ENCODE measurements at places on chromosomes 16 and 17.

GRCh38 chr17:10617120-10617505 lies 40.0 kb downstream of the MYH3 start:
- DNase-seq: no peak

GRCh38 chr16:71622088-71622487 lies 3.9 kb upstream of the MARVELD3 start:
- no peak for DNase-seq

DNA sequence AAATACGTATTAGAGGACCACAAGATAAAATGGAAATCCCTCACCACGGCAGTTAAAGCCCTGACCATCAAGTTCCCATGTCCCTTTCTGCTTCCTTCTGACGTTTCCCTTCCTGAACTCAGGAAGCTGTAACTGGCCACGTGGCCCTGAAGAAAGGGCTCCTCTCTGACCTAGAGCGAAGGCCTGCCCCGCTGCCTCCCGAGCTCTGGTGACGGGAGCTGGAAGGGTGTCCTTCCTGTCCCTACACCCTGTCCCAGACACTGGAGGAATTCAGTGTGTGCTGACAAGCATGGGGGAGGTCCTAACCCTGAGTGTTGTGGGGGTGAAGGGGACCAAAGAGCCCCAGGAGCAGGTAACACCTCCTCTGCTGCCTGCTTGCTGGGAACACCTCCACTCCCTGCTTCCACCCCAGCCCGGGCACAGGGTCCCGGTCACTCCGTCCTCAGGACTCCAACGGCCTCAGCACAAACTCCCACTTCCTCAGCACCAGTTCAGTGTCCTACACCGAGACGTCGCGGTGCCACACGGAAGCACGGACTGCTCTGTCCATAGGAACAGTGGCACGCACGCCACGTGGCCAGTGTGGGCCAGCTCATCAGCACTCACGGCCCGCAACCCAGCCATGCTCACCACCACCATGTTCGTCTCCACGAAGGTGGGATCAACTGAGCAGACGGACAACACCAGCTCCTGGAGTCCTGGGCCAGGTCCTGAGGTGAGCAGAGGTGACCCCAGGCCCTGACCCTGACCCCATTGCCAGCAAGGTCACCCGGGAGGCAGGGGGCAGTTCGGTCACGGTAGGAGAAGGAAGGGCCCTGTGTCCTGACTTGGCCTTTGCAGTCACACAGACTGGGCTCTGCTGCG lies 16.9 kb downstream of the TMEM235 start:
- DNase-seq: no peak

GRCh38 chr16:24778671-24779070 lies 49.2 kb downstream of the TNRC6A start:
- DNase-seq: no peak

DNA sequence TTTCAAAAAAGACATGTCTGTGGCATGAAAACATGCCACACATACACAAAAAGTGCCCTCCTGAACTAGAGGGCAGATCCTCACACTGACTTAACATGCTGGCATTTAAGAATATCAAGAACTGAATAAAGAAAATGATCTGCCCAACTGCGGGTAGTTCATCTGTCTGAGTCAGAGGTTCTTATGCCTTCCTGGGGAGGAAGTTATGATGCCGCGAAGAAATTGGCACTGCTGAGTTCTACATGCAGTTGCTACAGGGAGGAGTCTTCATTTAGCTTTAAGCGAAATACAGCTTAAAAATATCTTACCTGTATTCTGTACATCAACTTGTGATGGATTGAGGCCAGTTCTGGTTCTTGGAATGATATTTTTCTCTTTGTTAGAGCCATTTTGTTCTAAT lies 6.3 kb downstream of the ALDH3A2 start:
- DNase-seq: no peak

- DNase-seq: no peak
These were observed 729.7 kb upstream of the GOT2 start for GRCh38 chr16:59463776-59464175.

GRCh38 chr16:70803319-70803718 lies 2.4 kb upstream of the VAC14 start:
- DNase-seq: no peak

GRCh38 chr16:15811481-15812400 lies 45.1 kb downstream of the MYH11 start:
- DNase-seq: no peak

- no peak for DNase-seq
These were observed 38.5 kb downstream of the WWOX start for GRCh38 chr16:78137782-78138616.

- DNase-seq: no peak
These were observed 31.3 kb downstream of the NLRC5 start for GRCh38 chr16:57020651-57021050.

DNA sequence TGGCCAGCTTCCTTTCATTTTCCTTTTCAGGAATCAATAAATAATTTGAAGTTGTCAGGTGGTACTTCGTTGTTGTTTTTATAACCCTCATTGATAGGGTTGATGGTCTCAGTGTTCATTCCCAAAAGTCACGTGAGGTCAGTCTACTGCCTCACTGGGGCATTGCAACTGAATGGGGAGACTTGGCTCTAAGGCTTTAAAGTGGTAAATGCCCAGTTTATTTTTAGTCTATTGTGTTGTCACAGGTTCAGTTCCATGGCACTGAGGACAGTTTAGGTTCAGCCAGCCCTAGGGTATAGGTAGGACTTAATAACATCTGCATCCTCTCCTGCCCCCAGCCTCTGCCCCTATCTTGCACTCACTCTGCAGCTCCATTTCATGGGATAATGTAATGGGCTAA lies 33.5 kb upstream of the NGFR start:
- DNase-seq: no peak

- no peak for DNase-seq
These were observed 5.2 kb upstream of the RAB26 start for GRCh38 chr16:2142942-2143877.

GRCh38 chr17:7136266-7136877 lies 21.8 kb upstream of the ASGR2 start:
- peak; percentile 65 for DNase-seq

- DNase-seq: no peak
These were observed 31.5 kb upstream of the IRX6 start for GRCh38 chr16:55292491-55292890.

DNA sequence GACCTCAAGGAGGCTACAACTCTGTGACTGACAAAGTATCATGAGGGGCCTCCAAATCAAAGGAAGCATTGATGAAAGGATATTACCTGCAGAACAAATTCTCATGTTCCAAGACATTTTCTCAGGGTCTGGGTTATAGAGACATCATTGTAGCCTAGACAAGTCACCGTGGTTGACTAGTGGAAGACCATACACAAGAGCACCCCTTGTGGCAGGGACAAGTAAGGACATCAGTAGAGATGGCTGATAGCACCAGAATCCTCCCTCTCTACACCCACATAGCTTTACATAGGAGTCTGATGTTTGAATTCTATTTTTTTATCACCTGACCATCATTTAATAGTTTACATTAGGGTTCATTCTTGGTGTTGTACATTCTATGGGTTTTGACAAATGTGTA lies 32.5 kb upstream of the CDH8 start:
- DNase-seq: no peak

- no peak for DNase-seq
These were observed 25.1 kb upstream of the ADGRG1 start for GRCh38 chr16:57603115-57604024.

DNA sequence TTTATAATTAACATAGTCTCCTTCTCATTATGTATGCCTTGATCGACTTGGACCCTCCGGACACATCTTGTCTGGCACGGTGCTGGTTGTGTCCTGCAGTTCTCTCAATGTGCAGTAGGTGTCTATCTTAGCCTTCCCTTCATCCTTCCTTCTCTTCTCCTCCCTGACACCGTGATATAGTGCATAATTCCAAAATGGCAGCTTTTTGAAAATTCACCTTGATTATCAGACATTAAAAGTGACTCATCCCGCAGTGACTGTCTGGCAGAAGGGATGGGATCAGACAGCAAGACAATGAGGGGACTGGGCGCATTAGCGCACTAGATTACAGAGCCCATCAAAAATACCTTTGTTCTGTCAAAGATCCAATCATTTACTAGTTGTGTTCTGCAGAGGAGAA lies 70.0 kb upstream of the PMFBP1 start:
- no peak for DNase-seq

DNA sequence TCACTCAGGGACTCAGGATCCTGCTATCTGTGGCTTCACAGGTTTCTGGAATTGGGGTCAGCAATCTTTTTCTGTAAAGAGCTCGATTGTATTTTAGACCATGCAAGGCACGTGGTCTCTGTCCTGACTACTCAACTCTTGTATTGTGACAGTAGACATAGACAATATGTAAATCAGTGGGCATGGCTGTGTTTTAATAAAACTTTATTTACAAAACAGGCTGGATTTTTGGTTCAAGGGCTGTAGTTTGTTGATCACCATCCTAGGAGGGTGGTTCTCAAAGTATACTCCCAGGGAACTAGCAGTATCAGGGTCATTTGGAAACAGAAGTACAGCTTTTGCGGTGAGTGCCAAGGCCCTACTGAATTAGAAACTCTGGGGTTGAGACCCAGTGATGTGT lies 108.2 kb upstream of the CRHR1 start:
- DNase-seq: no peak
